ENCODE measurements at places on chromosomes 7 and 10.

GRCh38 chr10:29377333-29377961 is 88.6 kb downstream of the LYZL1 start:
- no peak for DNase-seq

GRCh38 chr7:136290351-136290750 is 313.2 kb upstream of the MTPN start:
- DNase-seq, result no peak

DNA sequence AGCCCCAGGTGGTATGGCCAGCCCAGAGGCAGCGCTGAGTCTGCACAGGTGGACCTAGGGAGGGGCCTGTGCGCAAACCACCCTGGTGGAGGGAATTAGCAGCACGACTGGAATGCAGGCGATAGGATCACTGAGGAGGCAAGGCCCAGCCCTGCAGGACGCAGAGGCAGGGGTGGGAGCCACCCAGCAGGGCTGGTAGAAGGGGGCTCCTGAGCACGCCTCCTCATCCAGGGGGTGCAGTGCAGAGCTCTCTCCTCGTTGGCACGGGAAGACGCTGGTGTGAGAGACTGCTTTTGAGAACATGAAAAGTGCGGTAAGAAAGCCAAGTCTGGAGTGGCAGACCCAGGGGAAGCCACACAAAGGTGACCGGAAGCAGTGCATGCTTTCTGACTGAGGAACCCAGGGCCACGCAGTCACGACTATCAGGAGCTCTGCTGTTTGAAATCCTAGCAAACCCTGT is 6.0 kb downstream of the FXYD4 start:
- DNase-seq, result no peak

GRCh38 chr7:90749774-90750173 is 153.7 kb downstream of the CDK14 start:
- no peak for DNase-seq

DNA sequence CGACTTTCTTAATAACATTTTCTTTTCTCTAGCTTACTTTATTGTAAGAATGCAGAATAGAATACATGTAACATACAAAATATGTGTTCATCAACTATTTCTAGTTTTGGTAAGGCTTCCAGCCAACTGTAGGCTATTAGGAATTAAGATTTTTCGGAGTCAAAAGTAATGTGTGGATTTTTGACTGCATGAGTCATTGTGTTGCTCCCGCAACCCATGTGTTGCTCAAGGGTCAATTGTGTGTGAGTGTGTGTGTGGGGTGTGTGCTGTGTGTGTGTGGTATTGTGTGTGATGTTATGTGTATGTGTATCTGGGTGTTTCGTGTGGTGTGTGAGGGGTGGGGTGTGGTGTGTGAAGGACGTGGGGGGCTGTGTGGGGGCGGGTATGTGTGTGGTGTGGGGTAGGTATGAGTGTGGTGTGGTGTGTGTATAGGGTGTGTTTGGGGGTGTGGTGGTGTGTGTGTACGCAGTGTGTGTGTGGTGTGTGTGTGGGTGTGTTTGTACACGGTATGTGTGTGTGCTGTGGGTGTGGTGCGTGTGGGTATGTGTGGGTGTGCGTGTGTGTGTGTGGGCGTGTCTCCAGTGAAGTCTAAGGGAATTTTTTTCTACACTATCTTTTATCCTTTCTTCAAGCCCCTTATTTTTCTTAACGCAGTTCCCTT is 60.5 kb downstream of the RSU1 start:
- no peak for DNase-seq

GRCh38 chr7:37363536-37364491 is 84.8 kb downstream of the ELMO1 start:
- no peak for DNase-seq
